ENCODE measurements at places on chromosomes 7 and 10.
A peak's percentile ranks its signal among the peaks of the same experiment; 100 is the strongest.

DNA sequence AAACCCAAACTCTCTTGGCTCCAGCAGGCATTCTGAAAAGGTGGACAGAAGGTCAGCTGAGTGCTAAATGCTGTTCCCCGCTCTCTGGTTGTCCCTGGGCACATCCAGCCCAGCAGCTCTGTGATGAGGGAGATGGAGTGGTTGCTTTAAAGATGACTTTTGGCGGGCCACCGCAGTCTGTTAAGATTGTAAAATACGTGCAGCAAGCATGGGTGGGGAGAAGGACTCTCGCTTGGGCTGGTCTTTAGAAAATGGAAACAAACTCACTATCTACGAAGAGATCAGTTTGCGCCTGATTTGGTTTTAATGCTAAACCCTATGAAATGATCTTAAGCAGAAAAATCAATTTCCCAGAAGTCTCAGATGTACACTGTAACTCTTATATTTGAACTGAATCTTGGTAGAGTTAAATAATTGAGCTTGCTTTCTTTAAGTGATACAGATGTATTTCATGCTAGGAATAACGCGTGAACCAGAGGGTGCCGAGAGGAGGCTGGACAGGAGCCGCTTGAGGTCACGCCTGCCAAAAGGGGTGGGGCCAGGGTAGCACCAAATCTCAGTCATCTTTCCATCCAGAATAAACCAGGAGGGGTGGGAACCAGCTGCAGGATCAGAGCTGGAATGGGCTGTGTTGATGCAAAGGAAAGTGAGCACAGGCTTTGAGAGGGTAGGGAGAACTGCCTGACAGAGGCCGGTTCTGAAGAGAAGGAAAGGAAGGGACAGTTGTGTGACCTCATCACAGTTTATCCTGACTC is 170.2 kb upstream of the MKI67 start:
- peak; percentile 89 for DNase-seq

- no peak for DNase-seq
These were observed 662.5 kb downstream of the KCNMA1 start for GRCh38 chr10:76975126-76975525.

- DNase-seq: peak; percentile 31
These were observed 19.4 kb downstream of the ENO4 start for GRCh38 chr10:116868722-116869121.

DNA sequence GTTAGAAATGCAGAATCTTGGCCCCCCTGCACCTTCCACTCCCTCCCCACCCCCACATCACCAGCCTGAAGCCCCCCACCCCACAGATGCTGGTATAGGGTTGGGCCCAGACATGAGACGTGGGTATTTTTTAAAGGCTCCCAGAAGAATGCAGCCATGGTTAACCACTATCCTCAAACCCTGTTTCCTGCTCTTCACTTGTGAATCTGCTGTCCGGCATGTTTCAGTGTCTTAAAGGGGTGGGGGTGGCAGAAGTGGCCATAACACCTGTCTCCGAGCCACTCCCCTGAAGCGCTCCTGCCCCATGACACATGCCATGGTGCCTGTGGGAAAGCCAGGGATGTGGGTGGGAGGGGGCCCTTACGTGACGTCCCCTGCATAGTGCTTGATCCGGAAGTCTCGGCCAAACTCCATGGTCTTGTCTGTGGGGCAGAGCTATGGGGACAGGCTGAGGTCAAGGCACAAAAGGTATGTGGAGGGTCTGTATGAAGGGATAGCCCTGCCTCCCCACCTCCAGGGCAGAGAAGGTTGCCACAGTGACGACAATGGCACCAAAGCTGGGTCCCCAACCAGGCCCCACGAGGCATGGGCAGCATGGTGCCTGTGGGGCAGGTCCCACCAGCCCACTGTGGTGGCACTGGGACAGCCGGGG is 9.6 kb downstream of the MYO1G start:
- no peak for DNase-seq

- DNase-seq: no peak
These were observed 152.8 kb downstream of the AUTS2 start for GRCh38 chr7:69751026-69751425.

Data from muscle of leg (tissue), 16 donors.